ENCODE measurements at places on chromosomes 6 and 20. TPM values are rescaled to one million over a fixed set of nuclear protein-coding genes. Genes with fewer than 3 reads are reported as not detected.

CFAP61 gene
- total RNA-seq: 0.12 TPM

OR2H2 gene
- total RNA-seq: not detected

VEGFA gene
- 384 TPM for total RNA-seq

STXBP5 gene
- 108 TPM for total RNA-seq

SLC22A16 gene
- not detected for total RNA-seq

F13A1 gene
- 0.12 TPM for total RNA-seq

SIRPB1 gene
- total RNA-seq: not detected

BPIFB1 gene
- not detected for total RNA-seq

LINC00237 gene
- total RNA-seq: not detected

SLCO4A1 gene
- total RNA-seq: 0.16 TPM

NCOA7 gene
- total RNA-seq: 14.8 TPM

NSFL1C gene
- total RNA-seq: 30.2 TPM

OGFRL1 gene
- 45.5 TPM for total RNA-seq

HTR1B gene
- total RNA-seq: 0.81 TPM

IFT52 gene
- 47.2 TPM for total RNA-seq

SEL1L2 gene
- not detected for total RNA-seq

DTNBP1 gene
- 4.5 TPM for total RNA-seq

TFEB gene
- 8.1 TPM for total RNA-seq

ANGPT4 gene
- total RNA-seq: under 0.01 TPM

NMBR gene
- total RNA-seq: not detected

UBE2C gene
- 4.5 TPM for total RNA-seq

HRH3 gene
- not detected for total RNA-seq

ZBTB46 gene
- total RNA-seq: 0.81 TPM

SYNGAP1 gene
- 8.8 TPM for total RNA-seq

IP6K3 gene
- total RNA-seq: 0.32 TPM

UNC5CL gene
- total RNA-seq: 0.12 TPM
